ENCODE measurements at places on chromosomes 11 and 22. TPM values are rescaled to one million over a fixed set of nuclear protein-coding genes. Genes with fewer than 3 reads are reported as not detected.

DNA sequence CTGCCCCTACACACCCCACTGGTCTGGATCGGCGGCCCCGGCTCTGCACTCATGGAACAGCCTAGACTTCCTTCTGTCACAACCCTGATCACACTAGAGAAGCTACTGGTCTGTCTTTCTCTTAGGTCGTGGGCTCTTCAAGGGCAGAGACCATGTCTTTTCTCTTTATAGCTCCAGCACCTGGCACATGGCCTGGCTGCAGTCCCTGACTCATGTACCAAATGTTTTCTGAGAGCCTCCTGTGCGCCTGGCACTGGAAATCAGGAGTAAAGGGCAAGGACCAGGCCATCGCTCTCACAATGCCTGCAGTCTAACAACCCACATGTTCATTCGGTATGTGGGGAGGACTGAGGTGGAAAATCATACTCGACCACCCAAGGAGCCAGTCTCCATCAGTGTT is 7.5 kb downstream of the ASCC2 start:
- DNase-seq = no peak

DNA sequence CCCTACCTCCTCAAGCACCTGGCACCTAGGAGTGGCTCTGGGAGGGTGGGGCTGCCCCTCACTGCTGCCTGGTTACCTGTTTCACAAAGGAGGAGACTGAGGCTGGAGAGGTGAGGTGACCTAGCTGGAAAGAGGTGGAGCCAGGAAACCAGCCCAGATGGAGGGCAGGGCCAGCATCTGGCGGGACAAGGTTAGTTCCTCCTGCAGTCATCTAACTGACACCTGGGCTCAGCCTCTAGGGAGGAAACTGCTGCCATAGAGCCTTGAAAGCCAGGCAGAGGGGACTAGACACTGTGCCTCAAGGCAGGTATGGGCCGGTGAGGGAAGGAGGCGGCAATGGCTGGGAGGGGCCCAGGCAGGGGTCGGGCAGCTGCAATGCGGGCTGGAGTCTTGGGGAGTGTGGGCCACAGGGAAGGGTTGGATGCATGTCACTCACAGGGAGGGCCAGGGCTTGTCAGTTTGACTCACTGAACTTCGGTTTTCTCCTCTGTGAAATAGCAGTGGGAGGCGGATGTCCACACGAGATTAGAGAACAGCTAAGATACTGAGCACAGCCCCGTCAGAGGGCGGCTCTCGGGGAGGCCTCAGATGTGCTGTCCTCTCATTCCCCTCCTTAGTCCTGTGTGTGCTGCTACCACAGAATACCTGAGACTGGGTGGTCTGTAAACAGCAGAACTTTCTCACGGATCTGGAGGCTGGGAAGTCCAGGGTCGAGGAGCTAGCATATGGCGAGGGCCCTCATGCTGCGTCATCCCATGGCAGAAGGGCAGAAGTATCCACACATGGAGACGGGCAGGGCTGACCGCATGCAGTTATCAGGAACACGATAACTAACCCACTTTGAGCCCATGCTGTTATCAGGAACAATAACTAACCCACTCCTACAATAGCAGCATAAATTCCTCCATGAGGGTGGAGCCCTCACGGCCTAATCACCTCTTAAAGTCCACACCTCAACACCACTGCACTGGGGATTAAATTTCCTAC is 16.1 kb downstream of the MGAT3 start:
- DNase-seq = peak; percentile 93

DNA sequence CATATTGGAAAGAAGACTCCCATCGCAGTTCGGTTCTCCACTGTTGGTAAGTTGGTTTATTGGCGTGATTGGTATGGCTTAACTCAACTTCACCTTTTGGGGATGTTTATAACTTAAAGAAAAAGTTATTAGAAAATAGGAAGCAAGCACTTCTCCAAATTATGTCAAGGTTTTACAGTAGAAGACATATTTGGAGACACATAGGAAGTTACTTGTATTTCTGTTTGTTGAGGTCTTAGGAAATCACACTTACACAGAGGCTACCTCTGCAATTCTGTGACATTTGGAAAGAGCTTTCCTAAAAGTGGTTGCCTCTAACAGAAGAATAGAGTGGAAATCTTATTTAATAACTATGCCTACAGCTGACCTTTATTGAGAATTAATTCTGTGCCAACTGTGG is 12.3 kb downstream of the CAT start:
- DNase-seq = no peak

DNA sequence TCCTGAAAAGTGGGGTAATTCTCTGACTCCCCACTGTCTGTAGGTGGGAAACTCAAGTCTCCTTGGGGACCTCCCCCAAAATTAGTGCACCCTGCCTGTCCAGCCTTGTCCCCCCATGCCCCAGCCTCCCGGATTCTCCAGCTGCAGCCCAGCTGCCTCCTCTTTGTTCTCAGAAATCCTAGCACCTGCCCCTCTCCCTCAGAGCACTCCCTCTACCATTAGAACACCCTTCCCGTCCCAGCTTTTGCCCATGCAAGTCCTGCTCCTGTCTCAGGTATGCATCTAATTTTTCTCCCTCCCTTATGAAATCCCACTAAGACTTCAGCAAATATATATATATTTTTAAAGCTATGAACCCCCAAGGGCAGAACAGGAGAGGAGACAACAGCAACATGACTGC is 37.3 kb downstream of the LRFN4 start:
- DNase-seq = no peak

The APOL3 gene
- 9.6 TPM for total RNA-seq

The STK33 gene
- total RNA-seq = 3.7 TPM
